NCI-H1417 treated with DMSO at 0.1 percent for 48 hours (cell line): ENCODE measurements at places on chromosomes 2 and 18.

DNA sequence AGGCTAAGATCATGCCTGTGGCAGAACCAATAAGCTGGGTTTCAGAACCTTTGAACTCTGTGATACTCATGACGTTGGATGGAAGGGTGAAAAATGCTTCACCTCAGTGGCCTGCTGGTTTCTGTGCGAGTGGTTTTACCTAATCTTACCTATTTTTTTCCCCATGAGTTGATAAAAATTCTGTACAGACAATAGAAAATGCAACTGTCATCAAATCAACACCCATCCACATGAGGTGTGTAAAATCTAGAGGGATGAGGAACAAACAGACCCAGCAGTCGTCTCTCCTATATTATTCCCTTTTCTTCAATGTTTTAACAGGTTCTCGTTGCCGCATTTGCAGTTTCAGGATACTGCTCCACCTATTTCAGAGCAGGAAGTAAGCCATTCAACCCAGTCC, 67.3 kb downstream of the PRKRA start:
- DNase-seq, result no peak

- DNase-seq, result no peak
Observed at GRCh38 chr2:203599509-203599908, 64.4 kb upstream of the RAPH1 start.

- no peak for DNase-seq
Observed at GRCh38 chr18:79579807-79580497, 99.7 kb upstream of the CTDP1 start.

- DNase-seq, result no peak
Observed at GRCh38 chr2:240296476-240297255, 138.8 kb upstream of the GPC1 start.

DNA sequence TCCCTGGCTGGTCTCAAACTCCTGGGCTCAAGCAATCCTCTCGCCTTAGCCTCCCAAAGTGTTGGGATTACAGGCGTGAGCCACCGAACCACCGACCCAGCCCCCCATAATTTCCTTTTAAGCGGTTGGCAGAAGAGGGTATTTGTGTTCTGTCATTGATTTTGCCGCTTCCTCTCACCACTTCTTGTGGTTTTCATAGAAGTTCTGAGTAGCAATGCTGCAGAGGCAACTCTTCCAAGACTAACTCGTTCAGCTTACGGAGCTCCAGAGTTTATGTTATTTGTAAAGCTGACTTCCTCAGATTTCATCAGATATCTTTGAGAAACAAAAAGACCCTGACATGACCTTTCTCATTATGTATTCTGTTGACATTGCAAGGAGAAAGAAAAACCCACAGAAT, 261.4 kb upstream of the KCNJ3 start:
- no peak for DNase-seq

GRCh38 chr2:126803434-126803775, 95.3 kb upstream of the TEX51 start:
- DNase-seq, result no peak

GRCh38 chr2:12616456-12617156, 100.1 kb upstream of the TRIB2 start:
- no peak for DNase-seq

- no peak for DNase-seq
Observed at GRCh38 chr2:230925443-230925878, 419 bp upstream of the GPR55 start.

DNA sequence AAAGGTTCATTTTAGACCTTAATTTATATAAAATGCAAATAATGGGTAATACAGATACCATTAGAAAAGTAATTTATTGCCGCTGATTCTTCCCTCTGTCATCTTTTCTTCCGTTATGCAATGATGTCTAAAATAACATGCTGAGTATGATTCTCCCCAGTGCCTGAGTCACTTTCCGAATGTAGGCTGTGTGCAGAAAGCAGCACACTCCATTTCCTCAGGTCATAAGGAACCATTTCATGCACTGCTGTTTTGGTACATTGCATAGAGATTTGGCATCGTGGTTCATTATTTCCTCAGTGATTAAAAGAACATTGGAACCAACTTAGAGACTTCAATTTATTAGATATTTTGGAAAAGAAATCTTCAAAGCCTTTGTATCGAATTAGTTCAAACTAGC, 173.5 kb downstream of the CDH2 start:
- no peak for DNase-seq
